Activated effector memory CD4-positive, alpha-beta T cell treated with Interleukin-2 at 50 U/mL for 16 hours (primary cell): ENCODE measurements at places on chromosomes 2 and 18.
A peak's percentile ranks its signal among the peaks of the same experiment; 100 is the strongest.

DNA sequence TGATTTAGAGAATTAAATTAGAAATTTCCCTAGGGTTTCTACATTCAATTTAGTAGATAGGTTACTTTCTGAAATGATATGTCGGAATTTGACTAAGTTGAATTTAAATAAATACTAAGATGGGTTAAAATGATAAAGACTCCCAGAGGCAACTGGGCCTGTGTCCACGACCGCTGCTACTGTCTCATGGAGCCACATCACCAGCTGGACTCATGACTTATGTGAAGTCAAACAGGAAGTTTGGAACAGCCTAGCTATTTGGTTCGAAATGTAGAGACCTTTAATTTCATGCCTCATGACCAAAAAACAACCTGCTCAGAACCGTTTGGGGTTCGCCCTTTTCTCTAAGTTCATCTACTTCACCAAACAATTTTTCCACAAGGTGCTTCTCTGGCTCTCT, 22.2 kb downstream of the GRHL1 start:
- no peak for DNase-seq

GRCh38 chr2:226020956-226021355, 621.4 kb downstream of the NYAP2 start:
- no peak for DNase-seq

GRCh38 chr18:55857956-55858355, 270.0 kb upstream of the TCF4 start:
- no peak for DNase-seq

DNA sequence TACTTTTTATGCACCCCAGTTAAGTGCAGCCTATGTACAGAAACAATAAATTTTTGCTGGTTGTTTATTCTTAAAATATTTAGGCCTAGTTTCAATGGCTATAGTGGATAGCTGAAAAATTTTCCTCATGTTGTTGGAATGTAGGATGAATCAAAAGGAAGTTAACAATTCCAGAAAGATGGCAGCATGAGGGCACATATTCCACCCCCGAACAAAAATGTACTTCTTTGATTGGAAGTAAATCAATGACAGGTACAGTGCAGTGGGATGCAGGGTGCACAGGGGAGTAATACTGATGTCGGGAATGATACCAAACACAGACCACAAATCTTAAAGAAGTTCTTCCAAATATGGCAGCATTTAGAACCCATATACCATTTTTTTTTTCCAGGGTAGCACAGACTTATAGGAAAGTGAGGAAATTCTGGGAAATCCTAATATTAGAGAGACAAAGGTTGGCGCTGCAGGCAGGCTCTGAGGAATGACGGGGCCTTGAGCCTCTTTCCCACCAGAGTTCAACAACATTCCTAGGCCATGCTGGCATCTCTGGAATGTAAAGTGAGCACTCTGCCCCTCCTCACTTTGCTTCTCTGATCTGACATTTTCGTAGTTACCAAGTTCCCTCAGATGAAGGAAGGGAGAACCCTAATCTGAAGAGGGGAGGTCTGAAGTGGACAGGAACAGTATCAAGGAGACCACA, 36.6 kb upstream of the IKZF2 start:
- no peak for DNase-seq

DNA sequence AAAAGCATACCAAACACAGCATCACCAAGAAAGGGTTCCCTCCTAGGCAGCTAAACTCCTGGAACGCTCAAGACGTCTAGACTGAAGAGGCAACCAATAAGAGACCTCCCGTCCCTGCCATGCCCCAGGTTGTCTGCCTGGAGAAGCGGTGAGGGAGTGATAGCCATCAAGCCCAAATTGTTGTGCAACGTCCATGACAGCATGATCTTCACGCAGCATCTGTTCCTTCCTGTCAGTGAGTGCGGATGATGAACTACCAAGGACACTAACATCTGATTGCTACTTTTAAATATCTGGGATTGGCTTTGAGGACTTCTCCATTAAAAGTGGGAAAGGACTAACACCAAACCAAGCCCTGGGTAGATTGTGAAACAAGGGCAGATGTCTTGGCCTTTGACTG, 149.7 kb downstream of the TXNL1 start:
- DNase-seq: no peak

DNA sequence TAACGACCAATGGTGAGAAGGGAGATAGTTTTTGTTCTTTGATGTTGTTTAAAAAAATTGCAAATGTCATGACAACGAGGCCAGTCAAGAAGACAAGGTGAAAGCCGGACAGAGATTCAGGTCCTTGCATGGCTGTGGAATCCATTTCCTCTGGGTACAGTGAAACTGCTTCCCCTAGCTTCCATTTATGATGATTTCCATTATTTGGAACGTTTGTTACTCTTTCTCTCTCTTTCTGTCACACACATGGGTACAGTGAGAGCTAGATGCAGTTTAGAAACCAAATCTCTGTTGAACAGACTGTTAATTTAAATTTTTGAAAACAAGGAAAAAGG, 57.4 kb upstream of the MSH2 start:
- no peak for DNase-seq

DNA sequence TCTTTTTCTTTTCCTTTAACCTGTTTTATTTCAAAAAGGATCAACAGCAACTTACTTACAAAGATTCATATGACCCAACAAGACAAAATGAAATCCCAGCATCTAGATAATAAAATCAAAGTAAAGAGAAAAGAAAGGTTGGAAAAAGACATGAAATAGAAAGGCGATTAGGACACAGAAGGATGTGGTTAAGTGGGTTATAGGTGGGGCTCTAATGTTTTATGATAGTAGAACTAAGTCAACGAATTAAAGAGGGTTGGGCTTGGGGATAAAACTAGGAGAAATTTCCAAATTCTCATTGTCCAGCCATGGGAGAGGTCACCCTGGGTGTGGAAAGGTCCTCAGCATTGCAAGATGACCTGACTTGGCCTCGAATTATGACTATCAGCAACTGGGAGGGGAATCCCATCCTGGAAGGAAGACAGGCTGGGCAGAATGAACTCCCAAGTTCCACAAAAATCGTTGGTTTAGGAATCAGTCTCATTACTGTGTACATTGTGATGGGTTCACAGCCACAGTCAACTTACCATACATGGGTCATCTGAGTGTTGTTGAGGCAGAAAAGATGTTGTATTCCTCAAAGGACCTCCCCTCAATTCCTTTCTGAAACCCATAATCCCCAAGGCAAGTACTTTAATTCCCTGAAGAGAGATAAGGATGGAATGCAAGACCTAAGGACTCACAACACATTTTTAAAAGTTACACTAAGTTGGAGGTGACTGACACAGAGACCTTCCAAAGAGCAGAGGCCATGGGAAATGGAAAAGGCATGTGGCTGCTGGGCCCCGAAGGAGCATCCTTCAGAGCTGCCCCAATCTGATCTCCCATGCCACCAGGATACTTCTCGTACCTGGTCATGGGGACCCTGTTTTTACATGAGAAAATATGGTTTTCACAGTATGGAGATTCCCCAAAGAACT, 167.6 kb downstream of the UXS1 start:
- DNase-seq: no peak

GRCh38 chr2:220499225-220499624, 871.8 kb downstream of the SLC4A3 start:
- DNase-seq: no peak

DNA sequence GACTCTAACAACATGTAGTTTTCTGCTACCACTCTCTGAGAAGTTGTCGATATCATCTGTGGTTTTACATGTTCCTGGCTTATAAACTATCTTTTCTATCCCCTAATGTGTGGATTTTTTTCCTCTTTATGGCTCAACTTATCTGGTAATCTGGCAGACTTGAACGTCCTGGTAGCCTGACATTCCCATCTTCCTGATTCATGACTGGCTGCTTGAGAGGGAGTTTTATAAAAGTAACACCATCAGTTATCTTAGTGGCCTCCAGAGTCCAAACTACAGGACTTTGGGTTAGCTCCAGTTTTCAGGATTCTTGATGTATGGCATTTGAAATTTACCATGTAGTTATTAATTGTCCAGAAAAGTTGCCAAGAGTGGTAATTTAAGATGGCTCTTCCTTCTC, 174.0 kb upstream of the GULP1 start:
- no peak for DNase-seq

- DNase-seq: no peak
Measured at GRCh38 chr18:51953521-51953920, 386.5 kb upstream of the DCC start.

DNA sequence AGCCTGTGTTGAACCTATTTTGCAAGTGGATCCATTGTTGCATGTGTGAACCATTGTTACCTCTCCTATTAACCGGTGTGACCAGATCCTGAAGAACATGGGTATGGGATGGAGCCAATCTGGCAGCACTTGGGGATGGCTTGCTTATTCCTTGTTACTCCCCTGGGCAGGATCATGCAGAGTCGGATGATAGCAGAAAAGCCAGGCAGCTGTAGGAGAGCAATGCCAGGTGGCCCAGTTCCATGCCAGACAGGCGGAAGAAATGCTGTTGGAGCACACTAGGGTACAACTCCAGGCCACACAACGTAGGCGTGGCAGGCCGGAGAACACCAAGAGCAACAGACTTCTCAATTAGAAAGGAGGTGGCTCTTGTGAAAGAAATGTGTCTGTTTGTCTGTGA, 16.3 kb upstream of the MYO1B start:
- no peak for DNase-seq

GRCh38 chr2:121368836-121369235, 83.8 kb upstream of the TFCP2L1 start:
- DNase-seq: no peak

DNA sequence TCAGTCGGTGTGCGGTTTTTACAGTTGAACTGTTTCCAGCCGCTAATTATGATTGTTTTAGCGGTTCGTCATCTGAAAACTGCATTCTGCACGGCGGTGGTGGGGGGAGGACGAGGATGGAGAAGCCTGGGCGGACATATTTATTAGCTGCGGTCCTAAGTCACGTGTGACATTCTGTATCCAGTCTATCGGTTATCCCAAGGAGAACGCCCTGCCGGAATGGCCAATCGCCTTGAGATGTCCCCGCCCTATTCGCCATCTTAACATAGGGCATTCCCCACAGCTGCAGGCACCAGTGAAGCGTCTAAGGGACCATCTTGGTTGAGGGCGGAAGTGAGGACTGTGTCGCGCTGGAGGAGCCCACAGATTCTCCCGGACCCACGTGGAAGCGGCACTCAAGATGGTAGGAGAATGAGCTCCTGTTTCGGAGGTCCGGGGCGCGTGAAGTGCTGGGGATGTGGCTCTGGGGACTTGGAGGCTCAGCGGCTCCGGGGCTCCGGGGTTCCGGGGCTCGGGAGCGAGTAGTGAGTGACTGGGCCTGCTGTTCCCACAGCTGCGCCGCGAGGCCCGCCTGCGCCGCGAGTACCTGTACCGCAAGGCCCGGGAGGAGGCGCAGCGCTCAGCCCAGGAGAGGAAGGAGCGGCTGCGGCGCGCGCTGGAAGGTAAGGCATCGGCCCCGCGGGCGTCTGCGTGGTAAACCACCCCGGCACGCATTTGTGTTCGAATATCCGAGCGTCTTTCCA, at the start of gene IMP4:
Gene IMP4 (plus strand): TSS at position 365 of the 743 bp plus-strand sequence. CDS start 36 bp downstream, at position 401.
- DNase-seq: peak; percentile 95

- no peak for DNase-seq
Measured at GRCh38 chr2:28160986-28161425, 231.7 kb upstream of the FOSL2 start.

DNA sequence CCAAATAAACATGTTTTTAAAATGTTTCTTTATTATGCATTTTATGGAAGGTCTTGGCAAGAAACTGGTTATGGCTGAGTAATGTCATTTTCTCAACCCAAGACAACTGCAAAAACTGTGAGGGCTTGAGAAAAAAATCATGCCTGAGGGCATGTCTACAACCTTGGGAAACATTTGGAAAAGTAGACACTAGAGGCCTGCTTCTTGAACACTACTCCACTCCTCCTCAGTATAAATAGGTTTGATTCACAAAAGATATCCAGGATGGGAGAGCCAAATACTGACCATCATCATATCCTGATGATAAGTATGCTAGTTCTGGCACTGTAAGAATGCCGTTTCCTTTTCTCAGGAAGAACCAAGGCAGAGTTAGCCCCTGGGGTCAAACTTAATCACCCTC, 71.1 kb downstream of the OSR1 start:
- no peak for DNase-seq

DNA sequence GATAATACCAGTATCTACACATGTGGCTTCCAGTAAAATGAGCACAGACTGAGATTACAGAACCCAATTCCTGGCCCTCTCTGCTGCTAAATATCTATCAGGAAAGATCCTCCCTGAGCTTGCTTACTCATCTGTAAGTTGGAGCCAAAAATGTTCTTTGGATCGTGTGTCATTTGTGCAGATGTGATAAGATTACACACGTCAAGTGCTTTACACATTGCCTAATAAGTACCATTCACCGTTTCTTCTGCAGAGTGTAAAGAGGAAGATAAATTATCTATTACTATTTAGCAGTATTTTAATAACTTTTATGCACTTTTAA, 23.2 kb upstream of the SLC20A1 start:
- DNase-seq: no peak

GRCh38 chr2:143486976-143487375, 357.8 kb downstream of the ARHGAP15 start:
- DNase-seq: no peak

DNA sequence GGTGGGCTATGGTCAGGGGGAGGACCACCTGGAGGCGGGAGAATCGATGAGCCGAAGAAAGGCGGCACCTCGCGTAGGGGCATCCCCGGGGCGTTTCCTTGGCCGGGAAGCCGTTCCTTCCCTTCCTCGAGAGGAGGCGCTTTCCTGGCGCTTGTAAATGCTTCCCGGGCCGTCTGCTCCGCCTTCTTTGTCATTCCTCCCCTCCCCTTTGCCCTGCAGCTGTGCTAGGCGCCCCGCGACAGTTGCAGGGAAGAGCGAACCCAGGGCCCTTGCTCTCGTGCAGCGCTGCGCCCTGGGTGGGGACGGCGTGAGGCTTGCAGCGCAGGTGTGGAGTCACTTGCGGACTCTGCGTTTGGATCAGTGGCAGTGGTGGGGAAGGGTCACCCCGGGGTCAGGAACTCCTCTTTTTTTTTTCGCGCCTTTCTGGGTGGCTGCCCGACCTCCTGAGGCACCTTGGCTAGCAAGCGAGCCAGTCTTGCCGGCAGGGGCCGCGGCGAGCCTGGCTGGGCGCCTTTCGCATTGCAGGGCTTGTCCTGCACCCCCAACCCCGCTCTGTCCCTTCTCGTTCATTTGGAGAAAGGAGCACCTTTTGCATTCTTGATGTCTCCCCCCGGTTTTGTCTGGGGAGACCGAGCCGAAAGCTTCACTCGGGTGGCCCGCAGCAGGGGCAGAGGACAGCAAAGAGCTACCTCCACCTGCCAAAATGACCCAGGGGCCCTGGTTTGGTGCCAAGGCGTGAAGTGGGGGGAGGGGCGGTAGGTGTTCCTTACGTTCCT, 858 bp downstream of the KCNS3 start:
- DNase-seq: no peak

DNA sequence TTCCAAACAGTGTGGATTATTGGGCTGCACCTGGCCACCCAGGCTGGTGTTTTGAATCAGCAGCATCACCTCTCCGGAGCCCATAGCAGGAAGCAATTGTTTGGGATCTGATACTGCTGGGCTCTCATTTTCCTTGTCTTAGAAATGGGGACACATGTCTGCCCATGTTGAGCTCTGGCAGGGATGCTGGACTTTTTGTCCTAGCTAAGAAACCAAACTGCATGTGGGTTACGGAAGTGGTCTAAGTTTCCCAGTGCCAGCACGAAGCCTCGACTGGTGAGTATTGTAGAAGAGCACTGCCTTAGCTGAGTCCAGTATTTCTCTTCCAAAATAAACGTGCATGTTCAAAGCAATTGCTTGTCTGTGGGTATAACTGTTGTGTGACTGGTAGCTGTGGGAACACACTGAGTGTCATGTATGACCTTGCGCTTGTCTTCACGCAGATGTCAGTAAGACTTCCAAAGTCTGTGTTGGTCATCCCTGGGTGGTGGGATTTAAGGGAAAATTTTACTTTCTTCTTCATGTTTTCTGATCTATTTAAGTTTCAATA, 43.6 kb downstream of the SH3RF3 start:
- DNase-seq: no peak

- no peak for DNase-seq
Measured at GRCh38 chr2:68103030-68103708, 40.4 kb upstream of the C1D start.
